ENCODE measurements at places on chromosomes 4 and X.

DNA sequence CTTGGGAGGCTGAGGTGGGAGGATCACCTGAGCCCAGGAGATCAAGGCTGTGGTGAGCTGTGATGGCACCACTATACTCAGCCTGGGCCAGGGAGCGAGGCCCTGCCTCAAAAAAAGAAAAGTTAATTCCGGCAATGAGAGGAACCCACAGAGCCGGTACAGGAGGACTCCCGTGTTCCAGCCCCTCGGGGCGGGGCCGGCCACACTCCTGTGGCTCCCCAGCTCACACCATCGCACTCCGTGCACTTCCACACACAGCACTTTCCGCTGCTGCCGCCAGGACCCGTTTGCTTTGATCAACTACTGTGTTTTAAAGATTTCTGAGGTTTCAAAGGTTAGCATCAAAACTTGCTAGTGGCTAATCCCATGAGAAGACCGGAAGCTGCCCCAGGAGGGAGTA, 171.7 kb downstream of the AFAP1 start:
- DNase-seq: no peak

GRCh38 chr4:2767046-2767704, 11.0 kb upstream of the TNIP2 start:
- no peak for DNase-seq

GRCh38 chr4:178778496-178778895, 1336.3 kb upstream of the AGA start:
- DNase-seq: no peak

DNA sequence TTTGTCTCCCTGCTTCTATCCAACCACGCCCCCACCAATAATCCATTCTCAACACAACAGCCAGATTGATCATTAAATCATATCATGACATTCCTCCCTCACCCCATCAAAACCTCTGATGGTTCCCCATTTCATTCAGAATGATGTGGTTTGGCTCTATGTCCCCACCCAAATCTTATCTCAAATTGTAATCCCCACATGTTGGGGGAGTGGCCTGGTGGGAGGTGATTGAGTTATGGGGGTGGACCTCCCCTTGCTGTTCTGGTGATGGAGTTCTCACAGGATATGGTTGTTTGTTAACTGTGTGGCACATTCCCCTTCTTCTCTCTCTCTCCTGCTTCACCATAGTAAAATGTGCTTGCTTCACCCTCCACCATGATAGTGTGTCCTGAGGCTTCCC, 23.3 kb downstream of the TRMT2B start:
- no peak for DNase-seq

- DNase-seq: no peak
Measured at GRCh38 chr4:182585321-182585720, 331.9 kb downstream of the DCTD start.

DNA sequence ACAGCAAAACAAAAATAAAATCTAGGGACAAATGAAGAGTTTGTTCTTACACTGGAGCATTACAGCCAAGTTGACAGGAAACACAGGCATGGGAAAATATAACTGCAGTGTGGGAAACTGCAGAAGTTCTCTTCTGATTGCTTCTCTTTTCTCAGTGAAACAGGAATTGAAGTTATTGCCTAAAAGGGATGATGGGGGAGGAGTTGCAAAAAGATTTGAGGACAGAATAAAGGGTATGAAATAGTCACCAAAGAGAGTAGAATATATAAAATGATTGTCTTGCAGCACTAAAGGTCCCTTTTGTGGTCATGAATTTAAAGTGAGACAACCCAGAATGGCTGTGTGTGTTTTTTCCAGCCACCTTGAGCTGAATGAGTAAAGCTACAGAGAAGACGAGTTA, 103.7 kb downstream of the JADE1 start:
- DNase-seq: no peak

DNA sequence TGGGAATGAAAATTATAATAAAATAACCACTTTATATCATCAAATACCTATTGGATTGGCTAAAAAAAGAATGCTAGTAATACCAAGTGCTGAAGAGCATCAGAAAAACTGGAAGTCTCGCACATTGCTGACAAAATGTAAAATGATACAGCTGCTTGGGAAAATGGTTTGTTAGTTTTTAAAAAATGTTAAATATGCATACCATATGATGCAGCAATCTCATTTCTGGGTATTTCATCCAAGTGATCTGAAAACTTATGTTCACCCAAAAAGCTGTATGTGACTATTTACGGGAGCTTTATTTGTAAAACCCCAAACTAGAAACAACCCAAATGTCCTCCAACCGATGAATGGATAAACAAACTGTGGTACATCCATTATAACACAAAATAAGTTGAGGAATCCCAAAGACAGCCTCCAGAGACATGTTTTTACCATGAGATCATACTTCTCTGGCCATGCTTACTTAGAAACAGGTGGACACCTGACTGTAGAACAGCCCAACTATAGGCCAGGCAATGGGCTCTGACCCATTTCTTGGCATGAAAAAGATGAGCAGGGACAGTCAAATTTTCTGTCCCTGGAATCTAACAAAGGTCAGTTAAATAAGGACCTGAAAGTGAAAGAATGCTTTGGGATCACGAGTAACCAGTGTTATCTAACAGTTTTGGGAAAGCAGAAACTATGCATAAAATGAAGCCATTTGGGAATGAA, 47.5 kb upstream of the FAM120C start:
- DNase-seq: no peak

DNA sequence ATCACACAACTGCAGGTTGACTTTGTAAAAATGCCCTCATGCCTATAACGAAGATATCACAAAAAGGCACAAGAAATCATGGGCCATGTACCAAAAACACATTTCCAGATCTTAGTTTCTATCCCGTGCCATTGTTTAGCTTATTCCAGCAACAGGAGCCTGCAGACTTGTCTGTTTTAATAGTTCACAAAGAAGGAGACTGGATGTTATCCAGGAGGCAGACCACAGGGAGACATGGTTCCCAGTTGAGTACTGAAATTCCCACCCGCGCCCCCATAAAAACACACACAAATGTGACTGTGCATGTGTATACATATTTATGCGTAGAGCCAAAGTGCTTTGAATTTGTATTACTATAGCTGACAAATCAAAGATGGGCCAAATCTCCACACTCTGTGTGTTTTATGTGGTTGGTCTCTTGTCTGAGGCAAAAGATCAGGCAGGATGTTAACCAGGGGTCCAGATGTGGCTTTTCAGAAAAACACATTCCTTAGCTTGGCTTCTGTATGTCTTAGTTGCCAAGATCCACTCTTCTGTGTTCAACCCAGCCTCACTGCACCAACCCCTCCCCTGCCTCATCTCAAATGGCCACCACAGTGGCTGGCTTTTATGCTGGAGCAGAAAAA, 469.2 kb upstream of the DIPK2B start:
- DNase-seq: no peak

- DNase-seq: no peak
Measured at GRCh38 chr4:5713861-5714260, 2.9 kb downstream of the EVC start.

DNA sequence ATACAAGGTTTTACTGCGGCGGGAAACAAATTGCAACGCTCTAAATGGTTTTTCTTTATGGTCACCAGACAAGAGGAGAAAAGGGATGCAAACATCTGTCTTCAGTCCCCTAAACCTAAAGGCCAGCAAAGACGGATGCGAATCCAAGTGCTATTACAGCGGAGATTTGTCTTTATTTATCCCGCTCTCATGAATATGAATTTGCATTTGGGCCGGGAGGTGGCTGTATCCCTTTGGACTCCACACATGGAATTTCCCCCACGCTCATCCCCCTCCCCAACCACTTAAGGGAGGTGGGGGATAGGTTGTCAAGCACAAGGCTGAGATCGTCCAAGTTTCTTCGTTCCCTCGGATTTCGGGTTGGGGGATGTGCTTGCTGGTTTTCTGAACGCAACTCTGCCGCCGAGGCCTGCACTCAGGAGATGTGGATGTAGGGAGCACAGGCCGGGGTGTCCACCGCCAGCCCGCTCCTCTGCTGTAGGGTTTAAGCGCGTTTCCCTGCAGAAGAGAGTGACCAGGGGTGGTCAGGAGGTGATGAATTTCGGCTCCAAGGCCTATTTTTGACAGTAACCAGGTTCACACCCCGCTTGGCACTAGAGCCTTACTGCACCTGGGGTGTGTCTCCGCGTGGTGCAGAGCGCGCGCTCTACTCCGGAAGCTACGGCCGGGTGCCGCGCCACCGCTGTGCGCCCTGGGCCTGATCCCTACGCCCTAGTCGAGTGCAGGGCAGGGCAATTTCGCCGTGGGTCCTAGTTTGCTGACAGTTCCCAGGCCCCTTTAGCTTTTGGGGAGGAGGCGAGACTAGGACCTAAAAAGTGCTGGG, 2.3 kb upstream of the PHOX2B start:
- DNase-seq: no peak

DNA sequence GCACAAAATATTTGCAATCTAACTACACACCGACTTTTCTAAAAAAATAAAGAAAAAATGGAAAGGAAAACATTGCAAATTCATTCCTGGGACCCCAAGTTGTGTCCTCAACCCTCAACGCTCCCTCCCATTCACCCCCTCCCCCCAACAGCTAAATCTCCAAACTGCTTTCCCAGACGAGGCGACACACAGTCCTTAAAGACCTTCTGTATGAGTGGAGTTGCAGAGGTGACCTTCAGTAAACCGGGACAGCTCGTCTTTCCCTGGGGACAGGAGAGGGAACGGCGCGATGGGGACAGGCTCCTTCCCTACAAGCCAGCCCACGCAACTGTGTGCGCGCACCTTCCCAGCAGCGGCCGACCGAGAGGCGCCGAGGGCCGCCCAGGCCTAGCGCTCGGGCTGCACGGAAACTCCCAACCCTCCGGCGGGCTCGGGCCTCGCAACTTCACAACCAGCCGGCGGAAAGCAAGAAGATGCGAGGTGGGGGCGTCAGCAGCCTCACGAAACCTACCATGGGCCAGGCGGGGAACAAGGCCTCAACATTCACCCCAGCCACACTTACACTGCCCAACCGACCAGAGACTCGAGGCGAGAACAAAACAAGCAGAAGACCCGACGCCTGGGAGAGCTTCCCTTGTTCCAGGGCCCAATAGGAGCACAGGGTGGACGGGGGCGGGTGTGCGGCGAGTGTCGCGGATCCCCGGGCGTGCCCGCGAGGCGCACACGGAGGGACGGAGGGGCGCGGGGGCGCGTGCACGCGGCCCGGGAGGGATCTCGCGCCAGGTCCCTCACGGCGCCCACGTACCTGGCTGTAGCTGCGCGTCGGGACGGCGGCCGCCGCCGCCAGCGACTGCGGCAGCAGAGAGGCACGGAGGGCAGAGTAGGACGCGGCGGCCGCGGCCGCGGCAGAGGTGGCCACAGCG, 763 bp downstream of the GRSF1 start:
- DNase-seq: peak; percentile 40

- DNase-seq: no peak
Measured at GRCh38 chr4:150297861-150298474, 219.7 kb downstream of the DCLK2 start.

DNA sequence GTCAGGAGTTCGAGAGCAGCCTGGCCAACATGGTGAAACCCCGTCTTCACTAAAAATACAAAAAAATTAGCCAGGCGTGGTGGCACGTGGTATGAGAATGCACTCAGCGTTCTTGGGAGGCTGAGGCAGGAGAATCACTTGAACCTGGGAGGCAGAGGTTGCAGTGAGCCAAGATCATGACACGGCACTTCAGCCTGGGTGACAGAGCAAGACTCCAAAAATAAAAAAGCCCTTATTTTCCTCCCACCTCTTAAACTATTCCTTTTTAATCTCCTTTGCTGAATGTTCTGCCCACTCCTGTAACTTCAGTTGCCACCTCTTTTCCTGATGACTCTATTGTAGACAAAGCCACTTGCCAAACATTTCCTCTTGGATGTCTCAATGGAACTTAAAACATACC, 72.6 kb downstream of the TAF1 start:
- DNase-seq: no peak
